Regular cardiac myocyte (primary cell): ENCODE measurements at places on chromosomes 7 and 10. TPM values are rescaled to one million over a fixed set of nuclear protein-coding genes. Genes with fewer than 3 reads are reported as not detected.

ASIC3 gene
- total RNA-seq = under 0.01 and 0.19 TPM in 2 replicates

MGMT gene
- total RNA-seq = 13.5 and 22.6 TPM in 2 replicates

SPDYE8 gene
- total RNA-seq = not detected in 2 replicates

ATOH7 gene
- total RNA-seq = under 0.01 and 0.28 TPM in 2 replicates

SLC4A2 gene
- total RNA-seq = 71.6 and 91.4 TPM in 2 replicates

KRIT1 gene
- 30.3 and 47.1 TPM in 2 replicates for total RNA-seq

ZNF425 gene
- 3.1 and 3.4 TPM in 2 replicates for total RNA-seq

MACC1 gene
- under 0.01 and 1.1 TPM in 2 replicates for total RNA-seq

ACTR1A gene
- 97.5 and 127 TPM in 2 replicates for total RNA-seq

PSD gene
- total RNA-seq = 0.38 and 4.2 TPM in 2 replicates

C10orf105 gene
- under 0.01 TPM in 1 of 2 replicates, not detected in the other for total RNA-seq

RAB11FIP2 gene
- 12.1 and 13.2 TPM in 2 replicates for total RNA-seq

BCCIP gene
- total RNA-seq = 38.3 and 106 TPM in 2 replicates

IMMP2L gene
- total RNA-seq = 5.9 and 18.6 TPM in 2 replicates

CYP3A4 gene
- total RNA-seq = not detected in 2 replicates

TEX36 gene
- not detected in 2 replicates for total RNA-seq

IFIT1 gene
- total RNA-seq = 9.6 and 27.6 TPM in 2 replicates

FGFBP3 gene
- 0.56 and 0.77 TPM in 2 replicates for total RNA-seq

EIF4H gene
- total RNA-seq = 249 and 464 TPM in 2 replicates

MRLN gene
- total RNA-seq = not detected in 2 replicates

C10orf62 gene
- total RNA-seq = 0.19 TPM in 1 of 2 replicates, not detected in the other

CREB3L2 gene
- 24.8 and 37.2 TPM in 2 replicates for total RNA-seq

CTNNA3 gene
- total RNA-seq = under 0.01 TPM in 1 of 2 replicates, not detected in the other

MSMB gene
- total RNA-seq = not detected in 2 replicates

CARD11 gene
- 0.28 and 0.38 TPM in 2 replicates for total RNA-seq

HOXA5 gene
- total RNA-seq = 0.77 and 0.85 TPM in 2 replicates

HMX2 gene
- not detected in 2 replicates for total RNA-seq

CH25H gene
- total RNA-seq = 1.4 and 2.9 TPM in 2 replicates

CALML3 gene
- total RNA-seq = not detected in 2 replicates

PIP gene
- 0.38 TPM in 1 of 2 replicates, not detected in the other for total RNA-seq

BTBD16 gene
- under 0.01 TPM in 1 of 2 replicates, not detected in the other for total RNA-seq

PALD1 gene
- total RNA-seq = 0.19 and 0.56 TPM in 2 replicates

AGFG2 gene
- total RNA-seq = 3.7 and 9.2 TPM in 2 replicates
